Smooth muscle cell of the brain vasculature (primary cell): ENCODE measurements at places on chromosomes 13 and 19.
A peak's percentile ranks its signal among the peaks of the same experiment; 100 is the strongest.

- DNase-seq: no peak
These were observed 7.0 kb downstream of the PPP5C start for GRCh38 chr19:46353730-46354528.

GRCh38 chr13:79439275-79439674, 33.2 kb upstream of the RBM26 start:
- DNase-seq: no peak

- DNase-seq: no peak
These were observed 60.6 kb downstream of the COLGALT1 start for GRCh38 chr19:17615889-17616685.

- no peak for DNase-seq
These were observed 19.4 kb downstream of the GPC5 start for GRCh38 chr13:91417660-91418325.

GRCh38 chr13:102779436-102780159, 6.0 kb upstream of the TEX30 start:
- DNase-seq: no peak

GRCh38 chr19:30204721-30205120, 167.5 kb upstream of the ZNF536 start:
- DNase-seq: no peak

GRCh38 chr19:19662344-19662743, 1.1 kb downstream of the ATP13A1 start:
- no peak for DNase-seq

GRCh38 chr19:15871570-15871969, 26.3 kb downstream of the CYP4F2 start:
- no peak for DNase-seq

DNA sequence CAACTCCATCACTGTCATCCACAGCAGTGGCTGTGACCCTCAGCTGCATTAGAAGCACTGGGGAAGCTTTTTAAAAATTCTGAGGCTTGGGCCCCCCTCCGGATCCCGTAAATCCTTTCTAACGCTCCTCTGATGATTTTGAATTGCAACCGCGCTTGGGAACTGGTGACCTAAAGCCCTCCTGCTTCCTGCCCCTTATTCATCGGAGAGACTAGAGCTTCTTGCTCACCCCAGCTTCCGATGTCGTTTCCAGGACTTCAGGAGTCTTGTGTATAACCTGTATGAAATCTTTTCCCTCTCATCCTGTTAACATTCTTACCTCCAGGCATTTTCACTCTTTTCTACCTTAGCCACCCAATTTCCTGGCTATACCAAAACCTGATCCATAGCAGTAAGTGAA, 14.8 kb downstream of the ZAR1L start:
- no peak for DNase-seq

- no peak for DNase-seq
These were observed 61.0 kb upstream of the SHISA2 start for GRCh38 chr13:26112843-26113242.

DNA sequence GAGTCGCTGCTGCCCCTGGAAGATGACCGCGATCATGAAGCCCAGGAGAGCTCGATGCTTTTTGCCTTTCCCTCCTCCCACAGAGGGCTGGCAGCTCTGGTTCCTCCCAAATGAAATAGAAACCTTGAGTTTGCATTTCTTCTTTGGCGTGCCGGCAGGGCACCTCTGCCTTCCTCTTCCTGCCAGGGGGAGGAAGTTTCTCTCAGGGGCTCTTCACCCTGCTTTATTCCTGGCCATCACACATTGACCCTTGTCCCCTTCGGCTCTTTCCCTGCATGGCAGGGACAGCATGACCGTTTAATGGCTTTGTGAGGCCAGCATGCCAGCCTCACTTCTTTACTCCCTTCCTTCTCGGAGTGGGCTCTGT, 47.9 kb downstream of the ACTN4 start:
- no peak for DNase-seq

DNA sequence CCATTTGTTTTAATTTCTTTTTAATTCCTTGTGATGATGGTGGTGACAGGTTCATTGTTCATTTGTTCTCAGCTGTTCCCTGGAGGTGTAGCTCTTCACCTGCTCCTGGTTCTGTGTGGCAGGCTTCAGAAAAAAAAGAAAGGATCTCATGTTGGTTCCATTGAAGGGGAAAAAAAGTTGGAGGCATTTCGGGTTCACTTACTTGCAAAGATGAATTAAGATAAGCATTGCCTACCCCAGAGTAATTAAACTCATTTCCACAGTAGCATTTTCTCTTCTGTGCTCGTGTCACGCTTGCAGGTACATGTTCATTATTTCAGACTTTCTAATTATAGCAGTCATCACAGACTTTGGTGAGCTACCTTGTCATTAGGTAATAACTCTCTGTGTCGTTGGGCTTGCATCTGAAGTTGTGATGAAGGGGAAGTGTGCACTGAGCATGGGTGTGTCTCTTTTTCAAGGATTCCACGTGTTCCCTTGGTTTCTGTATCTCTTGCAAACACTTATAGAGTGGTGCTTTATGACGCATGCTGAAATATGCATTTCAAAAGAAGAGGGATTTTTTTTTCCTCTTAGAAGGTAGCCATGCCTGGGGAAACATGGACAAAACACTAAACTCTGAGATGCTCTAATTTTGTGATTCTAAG, 69.1 kb downstream of the MTUS2 start:
- no peak for DNase-seq

DNA sequence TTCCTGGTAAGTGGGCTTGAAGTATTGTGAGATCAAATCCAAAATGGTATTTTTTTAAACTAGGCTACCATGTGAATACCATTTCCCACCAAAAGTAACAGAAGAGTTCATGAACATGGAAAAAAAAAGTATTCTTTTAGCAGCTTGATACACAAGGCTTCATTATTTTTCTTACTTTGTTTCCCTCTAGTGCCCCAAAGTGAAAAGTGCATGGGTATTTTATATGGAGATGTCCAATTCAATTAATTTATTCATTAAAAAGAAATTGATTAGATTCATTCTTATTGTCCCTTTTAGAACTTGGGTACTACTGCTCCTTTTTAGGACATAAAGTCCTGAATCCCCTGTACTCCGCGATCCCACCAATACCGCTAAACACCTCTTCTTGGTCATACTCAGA, 28.6 kb upstream of the SCEL start:
- no peak for DNase-seq

GRCh38 chr13:112545856-112546255, 42.1 kb downstream of the TUBGCP3 start:
- no peak for DNase-seq

DNA sequence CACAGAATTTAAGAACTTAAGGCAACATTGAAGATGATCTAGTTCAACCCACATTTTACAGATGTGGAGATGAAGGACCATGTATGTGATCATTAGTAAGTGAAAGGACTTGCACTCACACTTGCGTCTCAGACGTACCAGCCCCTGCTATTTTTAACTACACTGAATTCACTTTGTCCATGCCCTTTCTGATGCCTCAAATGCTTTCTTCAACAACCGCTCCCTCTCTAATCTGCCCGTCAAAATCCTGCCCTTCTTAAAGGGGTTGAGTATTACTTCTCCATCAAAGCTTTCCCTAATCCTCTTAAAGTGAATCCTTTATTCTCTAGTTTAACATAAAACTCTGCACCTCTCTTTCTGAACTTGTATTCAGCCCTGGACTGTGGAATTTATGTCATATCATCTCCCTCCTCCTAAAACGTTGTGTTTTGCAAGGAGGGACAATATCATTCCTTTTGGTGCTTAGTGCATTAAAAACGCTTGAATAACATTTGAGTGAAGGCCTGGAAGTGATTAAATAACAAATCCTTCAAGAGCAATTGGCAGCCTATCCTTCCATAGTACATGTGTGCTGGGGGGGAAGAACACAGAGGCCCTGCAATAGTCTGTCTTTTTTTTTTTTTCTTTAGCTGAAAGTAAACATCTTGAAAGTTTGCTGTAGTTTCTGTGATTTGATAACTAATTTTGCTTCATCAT, 493.3 kb downstream of the LMO7 start:
- DNase-seq: no peak

GRCh38 chr19:49718511-49718910, 27.6 kb downstream of the CPT1C start:
- peak; percentile 40 for DNase-seq

DNA sequence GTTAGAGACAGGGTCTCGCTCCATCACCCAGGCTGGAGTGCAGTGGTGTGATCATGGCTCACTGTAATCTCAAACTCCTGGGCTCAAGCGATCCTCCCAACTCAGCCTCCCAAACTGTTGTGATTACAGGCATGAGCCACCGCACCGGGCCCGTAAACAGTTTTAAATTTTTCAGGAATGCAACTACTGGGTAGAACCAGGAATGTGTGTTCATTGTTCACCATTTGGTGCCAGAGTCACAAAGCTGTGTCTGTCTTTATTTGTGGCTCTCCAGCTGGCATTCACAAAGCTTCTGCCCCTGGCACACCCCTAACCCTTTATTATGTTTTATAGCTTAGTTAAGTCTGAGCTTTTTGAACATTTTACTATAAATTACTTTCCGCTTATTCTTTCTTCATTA, 19.8 kb upstream of the ACP7 start:
- DNase-seq: no peak

GRCh38 chr13:24684600-24684998, 4.4 kb downstream of the ATP12A start:
- no peak for DNase-seq

DNA sequence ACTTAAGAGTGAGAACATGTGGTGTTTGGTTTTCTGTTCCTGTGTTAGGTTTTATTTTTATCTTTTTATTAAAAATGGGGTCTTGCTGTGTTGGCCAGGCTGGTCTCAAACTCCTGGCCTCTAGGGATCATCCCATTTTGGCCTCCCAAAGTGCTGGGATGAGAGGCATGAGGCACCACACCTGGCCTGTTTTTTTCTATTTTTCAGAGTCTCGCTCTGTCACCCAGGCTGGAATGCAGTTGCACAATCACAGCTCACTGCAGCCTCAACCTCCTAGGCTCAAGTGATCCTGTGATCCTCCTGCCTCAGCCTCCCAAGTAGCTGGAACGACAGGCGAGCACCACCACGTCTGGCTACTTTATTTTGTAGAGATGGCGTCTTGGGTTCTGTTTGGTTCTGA, 7.6 kb downstream of the ZNF574 start:
- DNase-seq: no peak

DNA sequence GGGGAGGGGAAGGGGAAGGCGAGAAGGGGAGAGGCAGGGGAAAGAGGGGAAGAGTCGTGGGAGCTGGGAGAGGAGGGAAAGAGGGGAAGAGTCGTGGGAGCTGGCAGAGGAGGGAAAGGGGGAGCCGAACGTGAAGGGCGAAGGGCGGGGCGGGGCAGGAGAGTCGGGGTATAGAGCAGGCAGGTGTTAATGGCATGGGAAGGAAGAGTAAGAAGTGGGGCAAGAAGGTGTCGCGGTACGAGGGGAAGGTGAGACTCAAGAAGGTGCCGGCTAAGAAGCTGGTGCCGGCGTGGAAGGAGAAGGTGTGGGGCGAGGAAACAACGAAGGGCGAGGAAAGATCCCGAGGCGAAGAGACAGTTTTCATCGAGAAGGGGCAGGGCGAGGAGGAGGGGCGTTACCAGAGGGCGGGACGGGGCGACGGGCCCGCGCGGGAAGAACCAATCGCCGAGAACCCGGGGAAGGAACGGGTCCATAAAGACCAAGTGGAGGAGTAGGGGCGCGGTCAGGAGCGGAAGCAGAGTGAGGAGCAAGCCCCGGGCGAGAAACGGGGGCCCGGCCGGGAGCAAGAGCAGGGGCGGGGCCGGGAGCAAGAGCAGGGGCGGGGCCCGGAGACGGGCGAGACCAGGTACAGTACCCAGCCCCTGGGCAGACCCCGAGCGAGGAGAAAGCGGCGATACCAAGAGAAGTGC, 463 bp downstream of the CATSPERG start:
- peak; percentile 82 for DNase-seq

- no peak for DNase-seq
These were observed 5.6 kb upstream of the SIGLEC14 start for GRCh38 chr19:51652266-51652665.

DNA sequence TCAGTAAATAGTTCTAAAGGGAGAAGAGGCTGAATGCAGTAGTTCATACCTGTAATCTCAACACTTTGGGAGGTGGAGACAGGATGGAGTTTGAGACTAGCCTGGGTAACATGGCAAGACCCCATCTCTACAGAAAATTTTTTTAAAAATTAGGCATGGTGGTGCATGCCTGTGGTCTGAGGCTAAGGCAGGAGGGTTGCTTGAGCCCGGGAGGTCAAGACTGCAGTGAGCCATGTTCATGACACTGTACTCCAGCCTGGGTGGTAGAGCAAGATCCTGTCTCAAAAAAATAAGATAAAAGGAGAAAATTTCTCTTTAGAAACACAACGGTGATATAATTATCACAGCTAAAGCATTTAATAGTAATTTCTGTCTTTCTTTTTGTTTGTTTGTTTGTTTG, 57.1 kb downstream of the SIPA1L3 start:
- DNase-seq: no peak

DNA sequence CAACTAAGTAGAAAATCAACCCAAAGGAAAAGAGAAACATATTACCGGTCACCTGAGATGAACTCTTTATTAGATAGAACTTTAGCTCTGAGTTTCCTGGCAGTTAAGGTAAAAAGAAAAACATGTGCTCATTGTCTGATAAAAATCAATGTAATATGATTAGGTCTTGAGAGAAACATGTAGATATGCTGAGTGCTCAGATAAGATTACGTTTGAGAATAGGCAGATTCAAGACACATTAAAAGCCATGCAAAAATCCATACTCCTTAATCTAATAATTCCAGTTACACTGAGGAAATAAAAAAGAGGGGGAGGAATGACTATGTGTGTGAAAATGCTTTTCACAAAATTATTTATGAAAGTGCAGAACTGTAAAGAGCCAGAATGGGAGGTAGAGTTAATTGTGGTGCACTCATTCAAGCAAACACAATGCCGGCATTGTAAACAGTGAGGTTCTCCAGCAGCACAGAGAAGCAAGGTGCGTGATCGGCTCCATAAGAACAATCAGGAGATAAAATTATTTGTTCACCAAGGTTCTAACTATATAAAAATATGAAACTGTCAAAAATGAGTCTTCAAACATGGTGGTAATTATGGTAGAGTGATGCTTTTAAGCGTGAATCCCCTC, 88.8 kb downstream of the MBNL2 start:
- DNase-seq: no peak

DNA sequence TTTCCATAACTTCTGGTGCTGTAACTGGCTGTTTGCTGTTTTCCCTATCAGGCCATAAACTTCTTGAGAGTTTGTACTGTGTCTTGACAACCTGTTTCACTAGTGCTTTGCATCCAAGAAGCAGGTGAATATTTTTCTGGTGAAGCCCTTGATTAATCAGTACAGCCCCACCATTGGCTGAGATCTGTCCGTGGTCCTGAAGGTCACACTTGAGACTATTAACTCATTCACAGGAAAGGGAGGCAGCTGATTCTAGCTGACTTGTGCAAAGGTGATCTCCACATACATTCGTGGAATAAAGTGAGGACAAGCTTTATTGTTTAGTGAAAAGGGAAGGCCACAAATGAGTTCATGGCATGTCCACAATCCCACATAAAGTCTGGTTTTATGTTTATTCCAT, 61.4 kb upstream of the ZNF835 start:
- no peak for DNase-seq

DNA sequence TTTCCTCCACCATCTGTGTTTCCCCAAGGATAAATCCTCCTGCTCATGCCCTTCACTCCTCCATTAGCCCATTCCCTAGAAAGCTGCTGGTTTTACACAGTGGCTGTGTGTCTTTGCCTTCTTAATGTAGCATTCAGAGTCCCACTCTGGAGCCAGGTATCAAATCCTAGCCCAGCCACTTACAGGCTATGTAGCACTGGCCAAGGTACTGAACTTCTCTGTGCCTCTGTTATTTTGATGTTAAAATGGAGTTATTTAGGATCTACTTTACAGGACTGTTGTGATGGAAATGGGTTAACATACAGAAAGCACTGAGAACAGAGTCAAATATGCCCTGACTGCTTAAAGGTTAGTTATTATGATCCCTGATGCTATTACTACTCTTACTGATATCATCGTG, 1.5 kb upstream of the ZSCAN4 start:
- no peak for DNase-seq
